ENCODE measurements at places on chromosomes 16 and 17.
A peak's percentile ranks its signal among the peaks of the same experiment; 100 is the strongest.

GRCh38 chr17:2466931-2467330 is 44.8 kb downstream of the METTL16 start:
- DNase-seq, result no peak

DNA sequence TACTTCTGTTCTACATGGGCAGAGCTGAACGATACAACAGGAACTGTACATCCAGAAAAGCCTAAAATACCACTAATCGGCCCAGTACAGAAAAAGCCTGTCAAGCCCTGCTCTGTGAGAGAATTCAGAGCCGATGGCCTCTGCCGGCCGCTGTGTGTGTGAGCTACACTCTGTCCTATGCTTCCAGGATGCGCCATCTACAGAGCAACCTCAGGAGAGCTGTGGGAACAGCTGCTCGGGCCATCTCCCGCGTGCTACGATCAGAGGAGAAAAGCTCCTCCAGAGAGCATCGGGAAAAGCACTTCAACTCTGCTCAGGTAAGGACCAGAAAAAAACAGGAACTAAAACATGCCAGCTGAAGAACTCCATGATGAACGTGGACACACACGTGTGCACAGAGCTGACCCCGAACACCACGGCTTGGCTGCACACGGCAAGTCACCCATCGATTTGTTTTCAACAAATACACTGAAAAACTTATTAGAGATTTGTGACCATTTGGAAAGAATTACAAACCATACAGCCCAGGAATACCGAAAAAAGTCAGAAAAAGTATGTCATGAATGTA is 115.9 kb downstream of the ANKRD11 start:
- no peak for DNase-seq

- DNase-seq, result peak; percentile 87
Observed at GRCh38 chr17:78168242-78168902, at the start of gene SYNGR2. Gene SYNGR2 (plus strand): TSS chr17:78168581. CDS start chr17:78168617, 36 bp downstream.

DNA sequence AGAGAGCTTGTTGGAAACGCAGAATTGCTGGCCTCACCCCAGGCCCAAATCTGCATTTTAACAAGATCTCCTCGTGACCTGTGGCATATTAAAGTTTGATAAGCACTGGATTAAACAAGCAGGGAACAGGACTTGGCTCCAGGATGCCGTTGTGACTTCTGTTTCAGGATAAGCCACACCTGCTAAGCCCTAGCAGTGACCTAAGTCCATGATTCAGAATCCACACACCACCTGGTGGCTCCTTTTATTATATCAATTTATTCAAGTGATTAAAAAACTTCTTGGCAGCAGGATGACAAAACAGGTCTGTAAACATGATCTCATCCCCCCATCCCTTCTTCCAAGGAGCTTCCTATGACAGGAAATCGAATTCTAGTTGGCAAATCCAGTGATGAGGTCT is 9.1 kb downstream of the NAGPA start:
- DNase-seq, result no peak

DNA sequence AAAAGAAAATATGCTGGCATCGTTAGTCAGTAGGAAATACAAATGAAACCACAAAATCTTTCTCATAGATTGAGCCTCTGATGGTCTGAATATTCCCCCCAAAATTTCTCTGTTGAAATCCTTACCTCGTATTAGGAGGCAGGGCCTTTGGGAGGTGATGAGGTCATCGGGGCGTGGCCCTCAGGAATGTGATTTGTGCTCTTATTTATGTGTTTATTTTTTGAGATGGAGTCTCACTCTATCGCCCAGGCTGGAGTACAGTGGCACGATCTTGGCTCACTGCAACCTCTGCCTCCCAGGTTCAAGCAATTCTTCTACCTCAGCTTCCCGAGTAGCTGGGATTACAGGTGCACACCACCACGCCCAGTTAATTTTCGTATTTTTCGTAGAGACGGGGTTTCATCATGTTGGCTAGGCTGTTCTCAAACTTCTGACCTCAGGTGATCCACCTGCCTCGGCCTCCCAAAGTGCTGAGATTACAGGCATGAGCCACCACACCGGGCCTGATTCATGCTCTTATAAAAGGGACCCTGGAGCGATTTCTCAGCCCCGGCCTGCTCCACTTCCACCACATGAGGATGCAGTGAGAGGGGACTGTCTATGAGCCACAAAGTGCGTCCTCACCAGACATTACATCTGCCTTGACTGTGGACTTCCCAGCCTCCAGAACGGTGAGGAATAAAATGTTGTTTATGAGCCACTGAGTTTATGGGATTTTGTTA is 53.1 kb downstream of the DNAH17 start:
- no peak for DNase-seq

DNA sequence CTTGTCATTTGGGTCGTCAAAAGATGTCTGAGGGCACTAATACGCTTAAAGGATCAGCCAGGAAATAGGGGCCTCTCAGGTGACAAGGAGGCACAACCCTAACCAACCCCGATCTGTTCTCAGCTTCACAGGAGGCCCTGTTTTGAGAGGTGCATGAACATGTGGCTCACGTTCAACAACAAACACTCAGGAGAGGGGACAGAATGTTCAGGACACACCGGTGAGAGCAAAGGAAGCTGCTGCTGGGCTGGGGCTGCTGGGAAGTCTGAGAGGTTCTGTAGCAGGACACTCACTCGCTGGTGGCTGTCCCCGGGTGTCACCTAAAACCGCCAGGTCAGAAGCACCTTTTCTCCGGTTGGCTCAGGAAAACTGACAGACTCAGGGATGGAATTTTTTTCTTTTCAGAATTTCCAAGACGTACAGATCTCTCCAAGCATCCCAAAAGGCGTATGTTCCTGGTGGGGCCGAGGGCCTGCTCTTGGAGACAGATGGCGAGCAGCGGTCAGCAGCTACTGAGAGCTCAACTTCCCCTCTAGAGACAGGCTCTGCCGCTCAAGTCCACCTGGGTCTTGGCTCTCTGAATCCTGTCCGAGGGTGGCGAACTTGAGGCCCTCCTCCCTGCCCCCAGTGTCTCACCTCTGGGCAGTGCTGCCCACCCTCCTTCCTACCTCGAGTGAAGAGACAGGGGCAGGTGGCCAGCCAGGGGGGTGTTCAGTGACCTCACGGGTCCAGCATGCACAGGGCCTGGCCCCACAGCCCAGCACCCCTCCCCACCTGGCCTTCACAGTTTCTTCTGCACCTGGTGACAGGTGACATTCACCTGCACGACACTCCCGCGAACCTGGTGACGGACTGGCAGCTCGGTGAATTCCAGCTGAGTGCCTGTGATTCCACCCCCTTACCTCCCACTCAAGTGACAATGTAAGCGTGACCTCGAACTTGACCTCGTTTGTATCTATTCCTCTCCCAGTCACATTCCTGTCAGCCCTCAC is 22.9 kb downstream of the CLUH start:
- no peak for DNase-seq

GRCh38 chr16:22659933-22660332 is 149.2 kb downstream of the NPIPB5 start:
- no peak for DNase-seq

DNA sequence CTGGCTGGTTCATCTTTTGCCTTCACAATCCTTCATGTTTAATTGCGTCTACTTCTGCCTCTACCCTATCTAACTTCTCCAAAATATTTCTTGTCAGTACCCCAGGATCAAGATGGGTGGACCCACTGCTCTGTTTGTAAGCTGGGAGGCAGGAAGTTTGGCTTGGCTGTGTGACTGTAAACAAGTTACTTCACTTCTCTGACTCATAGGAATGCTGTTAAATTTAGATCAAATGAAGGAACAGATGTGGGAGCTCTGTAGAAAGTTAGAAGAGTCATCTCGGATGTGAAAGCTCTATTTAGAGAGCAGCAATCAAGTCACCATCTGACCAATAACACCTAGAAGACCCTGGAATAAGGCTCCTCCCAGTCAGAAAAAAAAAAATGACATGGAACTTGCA is 55.2 kb upstream of the MRTFB start:
- DNase-seq, result no peak

GRCh38 chr17:74027444-74027843 is 176.0 kb upstream of the RPL38 start:
- DNase-seq, result no peak

DNA sequence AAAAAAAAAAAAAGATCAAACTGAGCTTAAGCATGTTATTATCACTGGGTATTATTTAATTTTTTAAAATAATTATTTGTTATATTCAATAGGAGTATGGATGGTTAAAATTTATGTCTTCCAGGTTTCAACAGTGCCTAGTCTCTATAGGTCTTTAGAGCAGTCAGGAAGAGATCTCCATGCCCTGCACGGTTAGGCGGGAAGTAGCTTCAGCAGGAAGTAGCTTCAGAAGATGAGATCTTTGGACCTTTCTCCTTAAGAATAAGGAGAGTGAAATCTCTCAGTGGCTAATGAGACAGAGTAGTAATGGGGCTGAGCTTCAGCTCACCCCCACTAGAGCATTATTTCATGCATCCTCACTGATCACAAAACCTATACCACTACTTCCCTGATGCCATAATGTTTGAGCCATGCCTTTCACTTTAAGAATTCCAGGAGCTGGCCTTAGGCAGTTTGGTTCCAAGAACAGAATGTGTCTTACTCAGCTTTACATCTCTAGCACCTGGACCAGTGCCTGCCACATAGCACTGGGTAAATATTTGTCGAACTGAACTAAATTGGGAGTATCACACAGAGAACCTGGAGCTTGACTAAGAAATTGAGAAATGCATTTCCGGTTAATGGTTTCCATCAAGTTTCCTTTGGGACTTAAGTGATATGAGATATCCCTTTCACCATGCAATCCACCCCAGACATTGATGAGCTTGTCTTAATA is 43.5 kb downstream of the SCPEP1 start:
- DNase-seq, result no peak

- no peak for DNase-seq
Observed at GRCh38 chr16:17529982-17530760, 59.4 kb upstream of the XYLT1 start.

GRCh38 chr16:57091200-57091974 is 996 bp upstream of the CPNE2 start:
- no peak for DNase-seq

GRCh38 chr16:30722443-30722842 is 23.5 kb downstream of the SRCAP start:
- DNase-seq, result no peak

GRCh38 chr16:53372992-53373871 is 61.0 kb upstream of the RBL2 start:
- DNase-seq, result peak; percentile 65

- DNase-seq, result no peak
Observed at GRCh38 chr17:15516150-15516549, 47.1 kb downstream of the TVP23C start.

- DNase-seq, result no peak
Observed at GRCh38 chr17:56937687-56938086, 23.2 kb downstream of the COIL start.

DNA sequence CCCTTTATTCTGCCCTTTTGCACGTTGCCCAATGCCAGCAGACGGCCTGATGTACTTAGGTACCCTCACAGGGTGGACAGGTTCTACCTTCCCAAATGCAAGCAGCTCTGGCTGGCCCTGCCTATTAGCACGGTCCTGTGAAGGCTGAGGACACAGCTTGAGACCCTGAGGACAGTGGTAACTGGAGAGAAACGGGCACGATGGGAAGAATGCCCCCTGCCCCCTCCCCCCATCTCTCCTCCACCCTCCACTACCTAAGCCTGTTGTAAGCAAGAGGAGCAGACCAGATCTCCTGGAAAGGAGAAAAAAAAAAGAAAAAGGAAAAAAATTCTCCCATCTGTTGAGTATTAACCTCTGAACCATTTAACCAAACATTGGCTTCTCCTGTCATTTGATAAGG is 34.1 kb downstream of the MEOX1 start:
- DNase-seq, result no peak

DNA sequence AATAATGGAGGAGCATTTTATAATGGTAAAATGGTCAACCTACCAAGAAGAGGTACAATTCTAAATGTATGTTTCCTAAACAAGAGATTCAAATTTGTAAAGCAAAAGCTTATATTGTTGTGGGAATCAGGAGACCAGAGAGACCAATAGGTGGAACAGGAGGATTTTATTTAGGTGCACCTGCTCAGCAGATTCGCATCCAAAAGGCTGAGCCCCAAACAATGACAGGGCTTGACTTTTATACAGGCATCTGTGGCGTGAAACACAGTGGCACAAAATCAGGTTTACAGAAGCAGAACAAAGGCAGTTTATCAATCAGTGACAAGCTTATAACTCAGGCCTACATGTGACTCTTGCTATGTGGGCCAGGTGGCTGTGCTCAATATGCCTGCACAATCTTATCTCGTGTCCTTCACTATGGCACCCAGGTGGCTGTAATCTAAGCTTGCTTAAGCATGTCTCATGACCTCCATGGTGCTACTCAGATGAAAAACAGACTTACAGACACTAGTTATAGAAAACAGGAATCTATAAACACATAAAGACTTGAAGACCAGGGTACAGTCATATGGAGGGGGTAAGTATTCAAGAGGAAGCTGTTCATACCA is 780.2 kb upstream of the CA10 start:
- DNase-seq, result no peak

DNA sequence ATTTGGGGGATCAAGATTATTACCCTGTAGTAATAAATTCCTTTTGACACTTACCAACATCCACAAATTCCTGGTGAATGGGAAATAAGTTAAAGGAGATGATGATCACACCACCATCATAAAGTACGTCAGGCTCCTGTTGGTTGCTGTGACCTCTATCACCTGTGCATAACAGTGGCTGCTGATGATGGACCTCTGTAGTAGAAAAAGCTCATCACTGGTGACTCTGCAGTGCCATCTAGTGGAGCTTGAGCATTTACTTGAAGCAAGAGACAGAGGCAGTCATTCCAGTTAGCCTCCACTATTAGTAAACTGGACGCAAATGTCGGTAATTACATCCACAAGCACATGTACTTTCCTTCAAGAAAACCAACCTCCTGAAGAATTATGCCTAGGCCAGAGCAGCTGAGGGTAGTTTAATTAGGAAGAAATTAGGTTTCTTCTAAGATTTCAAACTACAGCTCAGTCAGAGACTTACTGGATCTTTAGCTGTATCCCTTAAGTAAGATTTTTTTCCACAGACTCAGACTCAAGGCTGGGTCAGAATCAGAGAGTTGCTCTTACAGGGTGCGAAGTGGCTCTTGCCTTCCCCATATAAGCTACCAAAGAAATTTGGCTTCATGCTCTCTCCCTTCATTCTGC is 39.3 kb downstream of the CYB561 start:
- no peak for DNase-seq

DNA sequence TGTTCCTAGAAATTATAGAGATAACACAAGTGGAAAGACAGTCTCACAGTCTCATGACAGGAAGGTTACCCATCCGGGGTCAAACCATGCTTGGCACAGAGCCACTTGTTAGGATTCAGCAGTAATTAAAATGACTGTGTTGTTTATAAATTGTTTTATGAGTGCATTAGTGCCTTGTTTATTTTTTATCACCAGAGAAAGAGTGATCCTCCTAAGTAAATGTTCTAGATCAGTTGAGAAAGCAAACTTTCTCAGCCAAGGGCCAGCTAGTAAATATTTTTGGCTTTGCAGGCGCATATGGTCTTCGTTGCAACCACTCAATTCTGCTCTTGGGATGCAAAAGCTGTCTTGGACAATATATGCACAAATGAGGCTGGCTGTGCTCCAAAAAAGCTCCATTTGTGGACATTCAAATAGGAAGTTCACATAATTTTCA is 253.9 kb upstream of the CACNG5 start:
- no peak for DNase-seq

DNA sequence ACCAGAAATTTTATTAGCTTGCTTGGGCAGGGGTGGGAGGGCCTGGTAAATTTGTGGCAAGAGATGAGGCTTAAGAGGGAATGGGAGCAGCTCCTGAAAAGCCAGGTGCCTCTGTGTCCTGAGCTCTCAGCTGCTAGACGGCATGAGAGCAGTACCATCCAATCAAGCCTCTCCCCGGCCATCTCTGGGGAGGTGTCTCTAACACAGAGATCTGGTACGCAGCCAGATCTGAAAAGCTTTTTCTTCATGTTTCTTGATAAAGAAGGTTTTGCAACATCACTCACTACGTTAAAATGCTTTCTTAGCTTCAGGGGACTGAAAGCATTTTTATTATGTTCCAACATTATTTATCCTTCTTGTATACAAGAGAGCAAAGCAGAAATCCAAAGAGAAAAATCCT is 488.2 kb downstream of the RBFOX1 start:
- DNase-seq, result no peak
